ENCODE measurements at places on chromosomes 6 and 20.
A peak's percentile ranks its signal among the peaks of the same experiment; 100 is the strongest.

DNA sequence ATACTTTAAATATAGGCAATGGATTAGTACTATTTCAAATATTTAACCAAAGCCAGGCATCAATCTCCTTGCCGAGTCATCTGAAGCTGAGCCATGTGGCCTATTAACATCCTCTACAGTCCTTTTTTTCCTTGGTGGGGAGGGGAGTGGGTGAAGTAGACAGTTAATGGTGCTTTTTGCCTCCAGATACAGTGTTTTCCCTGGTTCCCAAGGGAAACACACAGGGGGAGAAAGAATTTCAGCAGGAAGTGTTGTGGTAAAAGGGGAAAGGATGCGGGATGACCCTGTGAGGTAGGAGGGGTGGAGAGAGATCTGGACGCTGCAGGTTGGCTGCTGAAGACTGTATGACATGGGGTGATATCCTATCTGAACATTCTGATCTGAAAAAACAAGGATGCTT, 9.6 kb downstream of the CLDN20 start:
- DNase-seq, result no peak

GRCh38 chr20:36441027-36441414, 100.3 kb upstream of the MYL9 start:
- no peak for DNase-seq

DNA sequence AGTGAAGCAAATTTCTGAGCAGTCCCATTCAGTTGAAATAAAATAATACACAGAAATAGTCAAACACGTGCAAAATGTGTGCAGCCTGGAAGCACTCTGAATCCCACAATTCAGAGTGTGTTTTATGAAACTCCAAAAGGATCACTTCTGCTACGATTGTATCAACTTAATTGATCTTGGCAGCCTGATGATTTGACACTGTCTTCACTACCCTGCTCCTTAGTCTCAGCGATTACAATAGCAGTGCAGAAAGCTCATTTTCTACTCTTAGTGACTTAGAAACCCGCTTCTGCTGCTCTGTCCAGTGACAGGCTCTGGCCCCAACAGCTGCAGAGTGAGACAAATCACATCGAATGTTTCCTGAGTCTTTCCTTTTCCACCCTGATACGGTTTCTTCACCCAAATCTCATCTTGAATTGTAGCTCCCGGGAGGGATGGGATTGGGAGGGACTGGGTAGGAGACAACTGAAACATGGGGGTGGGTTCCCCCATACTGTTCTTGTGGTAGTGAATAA, 16.2 kb upstream of the EMILIN3 start:
- no peak for DNase-seq

DNA sequence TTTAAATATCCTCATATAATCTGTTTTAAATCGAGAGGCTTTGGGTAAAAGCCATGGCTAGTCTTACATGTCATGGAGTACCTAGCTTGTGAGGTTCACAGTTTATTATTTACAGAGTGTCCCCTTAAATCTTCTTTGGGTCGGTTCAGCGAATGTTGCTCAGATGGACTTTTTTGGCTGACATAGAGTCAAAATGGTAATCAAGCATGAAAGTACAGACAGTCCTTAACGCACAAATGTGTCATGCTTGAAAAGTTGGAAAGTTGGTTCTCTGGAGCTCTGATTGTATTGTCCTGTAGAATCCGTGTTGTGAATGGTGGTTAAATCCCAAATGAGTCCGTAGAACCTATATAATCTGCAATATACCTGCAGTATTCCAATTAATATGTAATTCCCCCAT, 22.0 kb downstream of the PTPN1 start:
- no peak for DNase-seq

DNA sequence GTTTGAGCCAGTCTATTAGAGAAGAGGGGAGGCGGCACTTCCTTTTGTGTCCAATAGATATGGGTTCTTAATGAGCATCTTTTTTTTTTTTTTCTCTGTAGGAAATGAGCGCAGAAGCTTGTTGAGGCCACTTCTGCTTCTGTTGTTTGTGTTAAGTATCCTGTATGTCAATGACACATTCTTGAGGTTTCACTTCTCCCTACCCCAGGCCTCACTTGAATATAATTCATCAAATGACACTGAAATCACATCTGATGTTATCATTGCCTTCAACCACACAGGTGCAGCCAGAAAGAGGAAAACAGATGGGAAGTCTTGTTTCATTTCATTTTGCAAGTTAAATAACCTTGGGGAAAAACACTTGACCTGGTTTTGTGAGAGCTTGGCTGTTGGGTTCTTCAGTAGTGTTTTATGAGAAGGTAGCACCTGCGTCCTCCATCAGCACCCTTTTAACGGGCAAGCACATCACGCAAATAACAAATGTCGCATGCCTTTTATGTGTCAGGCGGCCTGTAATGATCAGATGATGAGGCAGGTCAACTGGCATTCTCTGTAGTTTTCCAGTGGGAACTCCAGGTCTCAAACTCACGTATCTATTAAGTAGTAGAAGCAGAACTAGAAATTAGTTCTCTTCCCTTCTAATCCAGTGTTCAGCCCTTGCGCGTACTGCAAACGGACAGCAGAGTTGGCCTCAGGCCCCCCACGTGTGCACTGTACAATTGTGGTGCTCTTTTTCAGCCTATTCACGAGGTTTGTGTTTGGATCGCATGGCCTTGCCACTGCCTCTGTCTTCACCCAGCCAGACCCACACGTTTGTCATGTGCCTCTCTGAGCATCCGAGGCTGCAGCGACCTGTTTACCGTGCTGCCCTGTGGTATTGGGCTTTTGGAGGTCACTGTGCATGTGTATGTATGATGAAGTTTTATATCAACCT, 23.5 kb downstream of the PLEKHG1 start:
- DNase-seq, result no peak

- DNase-seq, result no peak
These were observed 42.1 kb downstream of the PPP1R3G start for GRCh38 chr6:5127106-5127687.

- DNase-seq, result peak; percentile 28
These were observed 206.5 kb upstream of the ZNF184 start for GRCh38 chr6:27679308-27679963.

DNA sequence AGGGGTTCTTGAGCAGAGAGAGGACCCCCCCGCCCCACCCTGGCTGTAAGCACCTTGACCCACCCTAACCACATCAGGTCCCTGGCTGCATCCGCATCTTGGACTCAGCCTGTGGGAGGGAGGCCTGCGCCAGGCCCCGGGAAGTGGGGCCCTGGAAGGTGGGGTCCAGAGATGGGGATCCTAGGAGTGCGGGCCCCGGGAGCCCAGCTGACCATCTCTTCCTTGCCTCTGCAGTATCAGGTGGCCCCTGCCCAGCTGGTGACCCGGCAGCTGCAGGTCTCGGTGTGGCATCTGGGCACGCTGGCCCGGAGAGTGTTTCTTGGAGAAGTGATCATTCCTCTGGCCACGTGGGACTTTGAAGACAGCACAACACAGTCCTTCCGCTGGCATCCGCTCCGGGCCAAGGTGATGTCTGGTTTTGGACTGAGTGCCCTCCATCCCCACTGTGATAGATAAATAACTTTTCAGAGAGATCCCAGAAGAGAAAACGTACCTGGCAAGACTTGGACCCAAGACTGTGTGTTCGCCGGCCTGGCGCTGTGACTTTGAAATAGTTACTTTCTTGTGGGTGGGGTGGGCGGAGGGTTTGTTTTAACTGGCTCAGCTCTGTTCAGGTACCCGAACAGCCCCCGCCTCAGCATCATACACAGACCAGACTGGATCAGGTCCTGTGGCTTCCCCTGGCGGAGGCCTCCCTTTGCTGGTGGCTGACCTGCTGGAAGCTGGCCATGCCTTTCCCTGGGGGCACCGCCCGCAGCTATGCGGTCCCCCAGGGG, 62.0 kb downstream of the EZR start:
- DNase-seq, result no peak
